ENCODE measurements at places on chromosomes 2 and 18. TPM values are rescaled to one million over a fixed set of nuclear protein-coding genes. Genes with fewer than 3 reads are reported as not detected.

Gene ERFE
- 5.1 TPM for total RNA-seq

Gene C1QL2
- not detected for total RNA-seq

Gene RAB27B
- not detected for total RNA-seq

Gene ACMSD
- total RNA-seq = not detected

Gene LRRTM1
- total RNA-seq = not detected

- DNase-seq = no peak
Measured at GRCh38 chr2:177396703-177397460, 4.3 kb downstream of the AGPS start.

DNA sequence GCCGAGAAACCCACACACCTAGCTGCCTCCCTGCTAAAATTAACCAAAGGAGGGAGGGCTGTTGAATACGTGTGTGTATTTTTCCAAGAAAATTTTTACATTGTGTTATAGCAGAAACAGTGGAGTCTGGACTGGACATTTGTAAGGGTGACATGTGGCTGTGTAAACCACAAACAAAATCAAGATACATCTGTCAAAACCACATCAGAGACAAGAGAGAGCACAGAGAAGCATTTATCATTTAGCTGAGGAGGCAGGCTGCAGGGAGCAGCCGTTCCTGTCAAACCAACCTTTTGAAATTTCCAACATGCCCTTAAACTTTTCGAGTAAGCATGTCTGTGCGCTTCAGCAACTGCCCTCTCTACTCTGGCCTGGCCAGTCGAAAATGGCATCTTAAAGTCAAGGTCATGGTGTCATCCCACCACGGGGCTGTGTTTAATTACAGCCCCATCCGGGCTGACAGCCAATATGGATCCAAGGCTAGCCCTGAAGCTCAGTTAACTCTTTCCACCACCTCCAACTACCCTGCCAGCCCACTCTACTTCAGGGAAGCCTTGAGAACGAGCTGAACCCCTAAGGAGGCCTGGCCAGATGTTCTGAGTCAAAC is 8.4 kb downstream of the BCL11A start:
- DNase-seq = no peak

DNA sequence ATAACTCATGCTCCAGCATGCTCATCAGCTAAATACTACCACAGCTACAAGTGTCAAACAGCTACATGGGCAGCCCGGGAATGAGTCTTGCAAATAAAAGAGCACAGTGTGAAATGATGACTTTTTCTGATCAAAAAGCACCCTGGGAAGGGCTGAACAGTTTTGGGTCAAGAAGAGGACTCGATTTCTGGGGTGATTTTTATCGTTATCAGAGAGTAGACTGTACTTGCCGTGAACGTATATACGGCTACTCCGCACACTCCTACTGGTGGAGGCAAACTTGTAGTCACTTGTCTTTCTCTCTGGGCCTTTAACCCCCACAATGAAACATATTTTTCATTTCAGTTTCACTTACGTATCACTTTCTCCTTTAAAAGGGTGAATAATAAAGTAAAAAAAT is 54.4 kb downstream of the NCKAP5 start:
- DNase-seq = no peak

- DNase-seq = no peak
Measured at GRCh38 chr2:2762913-2763312, 431.8 kb upstream of the MYT1L start.

DNA sequence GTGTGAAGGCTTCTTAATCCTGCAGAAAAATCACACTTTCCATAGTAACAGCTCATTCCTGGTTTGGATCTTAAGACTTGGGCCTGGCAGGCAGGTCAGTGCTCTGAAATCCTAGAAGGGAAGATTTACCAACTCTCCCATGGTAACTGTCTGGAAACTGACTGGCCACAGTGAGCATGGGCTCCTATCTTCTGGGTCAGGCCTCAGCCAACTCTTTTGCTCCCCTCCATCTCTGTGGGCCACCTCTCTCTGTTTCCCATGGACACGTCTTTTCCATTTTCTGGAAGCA is 86.7 kb downstream of the ACAA2 start:
- DNase-seq = no peak

DNA sequence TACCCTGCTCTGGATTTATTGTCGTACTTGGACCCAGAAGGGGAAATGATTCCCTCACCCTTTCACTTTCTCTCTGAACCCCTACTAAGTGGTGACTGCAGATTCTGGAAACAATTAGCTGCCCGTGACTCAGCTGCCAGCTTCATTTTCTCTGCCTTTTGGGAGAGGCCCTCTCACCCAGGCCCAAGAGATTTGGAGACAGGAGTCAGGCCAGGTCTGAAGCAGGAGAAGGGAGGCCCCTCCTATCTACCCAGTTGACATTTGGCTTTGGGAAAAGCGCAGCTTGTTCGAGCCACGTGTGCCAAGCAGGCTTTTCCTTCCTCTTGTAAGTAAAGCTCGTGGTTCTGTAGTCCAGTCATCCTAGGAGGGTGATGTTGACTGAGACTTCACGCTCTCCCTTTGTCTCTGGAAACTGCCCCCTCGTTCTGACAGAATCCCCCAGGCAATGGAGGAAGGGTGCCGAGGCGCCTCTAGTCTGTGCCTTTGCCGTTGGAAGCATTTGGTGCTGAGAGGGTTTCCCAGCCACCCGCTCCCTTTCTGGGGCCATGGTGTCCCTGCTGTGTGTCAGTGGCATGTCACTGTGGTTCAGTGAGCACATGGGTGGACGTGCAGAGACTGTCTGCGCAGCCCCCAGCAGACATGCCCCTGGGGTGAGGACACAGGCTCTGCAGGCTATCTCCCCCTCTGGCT is 8.6 kb downstream of the OXER1 start:
- DNase-seq = no peak

- no peak for DNase-seq
Measured at GRCh38 chr18:74633652-74634352, 36.1 kb downstream of the ZNF407 start.

GRCh38 chr18:58535340-58536201 is 93.3 kb downstream of the ALPK2 start:
- DNase-seq = no peak

DNA sequence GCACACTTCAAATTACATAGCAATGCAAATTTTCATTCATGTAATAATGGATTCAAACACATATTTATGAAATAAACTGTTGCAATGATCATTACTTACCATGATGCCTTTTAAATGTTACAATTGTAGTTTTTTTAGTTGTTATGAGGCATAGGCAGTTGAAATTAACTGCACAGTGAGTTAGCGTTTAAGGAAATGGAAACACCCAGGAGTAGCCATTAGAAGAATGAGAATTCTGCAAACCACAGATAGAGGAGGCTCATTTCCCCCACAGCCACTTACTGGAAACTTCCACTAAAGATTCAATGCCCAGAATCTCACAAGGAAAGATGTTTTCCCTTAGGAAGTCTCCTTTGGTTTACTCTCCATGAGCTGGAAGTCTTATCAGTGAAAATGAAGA is 8.4 kb downstream of the ARL4C start:
- DNase-seq = no peak

DNA sequence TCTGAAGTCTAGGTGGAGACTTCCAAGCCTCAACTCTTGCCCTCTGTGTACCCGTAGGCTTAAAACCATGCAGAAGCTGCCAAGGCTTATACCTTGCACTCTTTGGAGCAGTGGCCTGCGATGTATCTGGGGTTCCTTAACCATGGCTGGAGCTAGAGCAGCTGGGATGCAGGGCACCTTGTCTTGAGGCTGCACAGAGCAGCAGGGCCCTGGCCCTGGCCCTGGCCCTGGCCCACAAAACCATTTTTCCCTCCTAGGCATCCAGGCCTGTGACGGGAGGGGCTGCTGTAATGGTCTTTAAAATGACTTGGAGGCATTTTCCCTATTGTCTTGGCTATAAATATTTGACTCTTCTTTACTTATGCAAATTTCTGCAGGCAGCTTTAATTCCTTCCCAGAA is 19.2 kb downstream of the SERPINB4 start:
- DNase-seq = no peak

DNA sequence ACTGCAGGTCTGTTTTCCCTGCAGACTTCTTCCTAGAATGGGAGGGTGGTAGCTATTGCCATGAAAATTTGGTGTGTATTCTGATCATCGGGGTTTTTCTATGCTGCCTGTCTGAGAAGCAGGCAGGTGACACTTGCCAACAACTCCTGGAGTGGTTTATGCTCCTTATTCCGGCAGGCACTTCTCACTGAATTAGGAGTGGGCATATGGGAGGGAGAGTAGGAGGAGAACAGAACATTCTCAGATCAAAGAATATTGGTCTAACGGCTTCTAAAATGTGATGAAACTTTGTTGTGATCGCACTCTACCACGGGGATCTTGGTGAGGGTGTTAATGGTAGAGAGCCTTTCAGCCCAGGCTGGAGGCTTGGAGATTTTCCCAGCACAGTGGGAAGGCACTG is 480.8 kb downstream of the PLCL1 start:
- no peak for DNase-seq

DNA sequence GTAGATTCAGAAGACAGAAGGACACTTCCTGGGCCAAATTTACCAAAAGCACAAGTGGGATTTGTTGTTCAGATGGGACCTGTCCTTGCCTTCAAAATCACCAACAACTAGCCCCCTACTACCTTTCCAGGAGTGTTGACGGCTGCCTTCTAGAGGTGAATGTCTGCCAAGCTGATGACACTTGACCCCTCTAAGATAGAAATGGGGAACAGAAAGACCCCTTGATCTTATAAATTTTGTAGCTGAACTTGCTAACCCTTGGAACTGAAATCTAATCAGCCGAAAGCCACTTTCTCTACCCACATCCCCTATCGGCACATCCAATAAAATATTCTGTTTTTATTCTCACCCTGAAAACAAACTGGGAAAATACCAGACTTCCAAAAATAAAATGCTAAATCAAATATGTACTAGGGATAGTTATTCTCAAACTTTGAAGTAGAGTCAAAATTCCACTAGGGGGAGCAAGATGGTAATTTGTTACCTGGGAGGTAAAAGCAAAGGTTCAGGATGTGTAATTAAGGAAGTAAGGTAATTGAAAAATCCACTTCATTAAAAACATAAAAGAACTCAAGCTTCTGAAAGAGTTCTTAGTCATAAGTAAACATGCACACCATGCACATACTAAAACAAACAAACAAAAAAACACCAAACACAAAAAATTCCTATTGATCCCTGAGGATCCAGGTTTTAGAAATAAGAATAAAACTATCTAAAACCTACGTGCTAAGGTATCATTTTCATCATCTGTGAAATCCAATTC is 119.2 kb downstream of the ANKRD44 start:
- peak; percentile 70 for DNase-seq

- no peak for DNase-seq
Measured at GRCh38 chr2:164719996-164720941, 99.0 kb upstream of the GRB14 start.

DNA sequence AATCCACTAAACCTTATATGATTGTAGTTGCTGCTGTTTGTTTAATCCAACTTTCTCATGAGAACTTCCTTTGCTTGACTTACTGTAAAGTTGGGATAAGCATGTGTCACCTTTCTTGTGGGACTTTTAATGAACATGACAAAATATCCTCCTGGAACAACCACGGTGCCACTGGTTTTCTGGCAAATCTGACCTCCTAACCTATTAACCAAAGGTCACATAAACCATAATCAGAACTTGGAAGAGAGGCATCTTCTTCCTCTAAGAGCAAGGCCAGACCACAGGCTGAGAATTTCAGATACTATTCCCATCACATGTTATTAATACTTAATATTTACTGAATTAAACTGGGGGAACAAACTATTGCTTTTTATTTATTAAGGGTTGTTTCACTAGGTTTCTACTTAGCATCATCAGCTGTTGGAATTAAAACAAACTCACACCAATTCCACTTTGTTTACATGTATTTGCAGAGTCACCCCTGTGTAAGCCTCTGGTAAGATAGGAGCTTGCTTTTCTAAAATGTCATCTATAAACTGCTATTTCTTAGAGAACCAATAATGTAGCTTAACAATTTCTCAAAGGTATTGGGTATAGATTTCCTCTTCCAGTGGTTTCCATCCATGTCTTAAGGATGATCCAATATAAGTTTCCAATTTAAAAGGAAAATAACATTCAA is 2.2 kb downstream of the SLC40A1 start:
- no peak for DNase-seq

DNA sequence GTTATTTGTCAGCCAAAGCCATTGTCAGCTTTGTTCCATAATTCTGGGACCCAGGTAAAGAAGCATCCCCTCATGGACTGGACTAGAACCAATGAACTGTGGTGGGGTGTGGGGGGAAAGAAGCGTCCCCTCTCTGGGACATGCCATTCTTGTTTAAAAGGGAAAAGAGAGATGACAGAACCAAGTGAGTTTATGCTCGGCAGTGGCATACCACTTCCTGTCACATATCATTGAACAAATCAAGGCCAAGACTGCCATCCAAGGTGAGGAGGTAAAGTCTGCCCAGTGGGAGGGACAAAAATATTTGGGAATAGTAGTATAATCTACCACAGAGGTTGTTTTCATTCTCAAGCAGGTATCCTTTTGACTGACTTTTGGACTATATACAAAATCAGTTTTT is 4.7 kb upstream of the GLS start:
- no peak for DNase-seq

DNA sequence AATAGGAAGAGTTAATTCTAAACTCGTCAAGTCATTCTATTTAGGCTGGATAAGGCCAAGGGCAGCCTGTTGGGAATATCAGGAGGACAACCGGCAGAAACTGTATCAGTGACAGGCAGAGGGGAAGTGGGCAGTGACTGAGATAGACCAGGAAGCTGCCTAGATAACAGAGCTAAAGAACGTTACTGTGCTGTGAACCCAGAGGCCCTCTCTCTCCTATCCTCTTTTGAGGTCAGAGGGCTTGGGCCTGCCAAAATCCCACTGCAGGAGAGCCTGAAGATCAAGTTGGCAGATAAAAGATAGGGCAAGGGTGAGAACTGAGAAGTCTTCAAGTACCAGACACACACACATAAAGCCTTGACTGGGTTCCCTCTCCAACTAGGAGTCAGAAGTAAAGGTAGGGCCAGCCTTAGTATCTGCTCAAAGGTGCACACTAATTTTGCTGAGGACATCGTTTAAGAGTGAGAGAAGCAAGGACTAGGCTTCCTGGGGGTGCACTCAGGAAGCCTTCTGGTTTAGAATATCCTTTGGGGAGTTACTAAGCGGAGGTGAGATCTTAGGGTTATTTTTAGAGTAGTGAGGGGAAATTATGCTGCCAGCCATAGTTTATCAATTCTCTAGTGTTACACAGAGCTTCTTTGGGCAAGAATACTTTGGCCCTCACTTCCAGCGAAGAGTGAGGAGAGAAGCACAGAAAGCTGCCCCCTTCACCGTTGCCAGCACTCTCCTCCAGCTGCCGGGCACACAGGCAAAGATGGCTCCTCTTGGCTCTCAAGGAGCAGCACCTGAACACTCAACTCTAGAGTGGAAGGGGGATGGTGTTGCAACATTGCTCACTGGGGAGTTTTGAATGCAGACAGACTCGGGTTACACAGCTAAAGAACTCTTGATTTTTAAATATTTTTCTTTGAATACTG is 9.8 kb downstream of the CAVIN2 start:
- DNase-seq = no peak

All from G401 (cell line).